ENCODE measurements at places on chromosomes 4 and X. TPM values are rescaled to one million over a fixed set of nuclear protein-coding genes. Genes with fewer than 3 reads are reported as not detected.

Gene ESX1
- not detected for polyA plus RNA-seq

Gene CPZ
- polyA plus RNA-seq: 6.4 TPM

Gene UBE2A
- polyA plus RNA-seq: 31.2 TPM

Gene HTR2C
- polyA plus RNA-seq: not detected

Gene PSAPL1
- 0.03 TPM for polyA plus RNA-seq

Gene LEF1
- polyA plus RNA-seq: 70.8 TPM

Gene BBS7
- 14.7 TPM for polyA plus RNA-seq

Gene C1QTNF7
- 0.92 TPM for polyA plus RNA-seq

Gene TMSB15A
- 0.64 TPM for polyA plus RNA-seq

Gene PRR32
- not detected for polyA plus RNA-seq

Gene DAPP1
- polyA plus RNA-seq: 1.2 TPM

Gene MUC7
- polyA plus RNA-seq: not detected

Gene DDIT4L
- polyA plus RNA-seq: 1.2 TPM

Gene STOX2
- polyA plus RNA-seq: 6.6 TPM

Gene COL4A6
- 0.67 TPM for polyA plus RNA-seq

Gene RBM47
- 25.7 TPM for polyA plus RNA-seq

Gene KLB
- polyA plus RNA-seq: 0.16 TPM

Gene RS1
- not detected for polyA plus RNA-seq

Gene TMEM154
- polyA plus RNA-seq: 0.22 TPM

All from adrenal gland (tissue), 19 donors.